Stimulated activated naive CD8-positive, alpha-beta T cell treated with anti-CD3 and anti-CD28 coated beads, Interleukin-15, amount 100 ng/mL, for 72 hours (primary cell): ENCODE measurements at places on chromosomes 4 and X.

DNA sequence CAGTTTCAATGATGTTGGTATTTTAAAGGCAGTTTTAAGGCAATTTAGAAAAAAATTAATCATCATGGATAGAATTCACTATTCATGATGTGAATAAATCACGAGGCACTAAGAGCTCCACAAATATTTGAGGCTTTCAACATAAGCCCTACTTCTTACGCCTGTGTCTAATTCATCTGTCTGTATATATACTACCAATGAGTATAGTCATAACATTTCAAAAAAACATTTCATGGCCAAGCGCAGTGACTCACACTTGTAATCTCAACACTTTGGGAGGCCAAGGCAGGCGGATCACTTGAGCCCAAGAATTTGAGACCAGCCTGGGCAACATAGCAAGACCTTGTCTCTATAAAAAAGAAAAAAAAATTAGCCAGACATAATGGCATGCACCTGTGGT is 56.5 kb downstream of the FBXL5 start:
- no peak for DNase-seq

DNA sequence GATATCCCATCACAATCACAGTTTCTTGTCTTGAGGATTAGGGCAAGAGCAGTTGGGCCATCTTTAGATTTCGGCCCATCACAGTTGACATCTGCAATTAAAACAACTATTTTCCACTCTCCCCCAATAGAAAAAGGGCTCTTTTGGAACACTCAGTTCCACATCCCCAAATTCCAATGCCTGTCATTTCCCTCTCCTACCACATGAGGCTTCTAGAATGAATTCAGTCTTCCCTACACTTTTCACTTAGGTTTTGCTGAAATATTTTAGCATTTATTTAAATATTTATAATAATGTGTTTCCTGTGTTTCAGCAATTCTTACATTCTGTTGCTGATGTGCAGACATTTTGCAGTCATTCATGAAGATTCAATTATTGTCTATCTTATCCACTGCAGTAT is 118.4 kb downstream of the COX18 start:
- no peak for DNase-seq

DNA sequence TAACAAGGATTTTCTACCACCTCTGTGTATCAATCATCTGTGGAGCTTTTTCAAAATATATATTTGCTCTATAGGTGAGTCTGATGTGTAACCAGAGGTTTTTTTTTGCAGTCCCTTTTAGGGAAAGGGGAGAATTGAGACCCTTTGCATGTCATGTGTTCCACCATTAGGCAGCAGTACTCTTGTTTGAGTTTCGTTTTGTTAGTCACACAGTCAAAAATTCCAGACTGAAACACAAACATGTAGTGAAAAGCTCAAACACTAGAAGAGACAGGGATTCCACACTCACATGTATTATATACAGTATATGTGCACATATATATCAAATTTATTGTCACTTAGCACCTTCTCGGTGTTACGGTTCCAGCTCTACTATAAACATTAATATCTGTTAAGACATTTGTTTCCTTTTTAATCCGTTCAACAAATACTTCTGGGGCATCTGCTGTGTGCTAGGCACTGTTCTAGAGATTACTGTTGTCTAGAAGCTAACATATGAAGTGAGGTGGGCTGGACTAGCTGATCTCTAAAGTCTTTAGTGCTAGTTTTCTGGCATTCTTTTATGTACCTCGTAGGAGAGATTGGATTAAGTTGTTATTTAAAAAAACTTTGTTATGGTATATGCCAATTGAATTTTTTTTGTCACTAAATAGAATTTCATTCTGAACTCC is 5.5 kb downstream of the USP9X start:
- no peak for DNase-seq

DNA sequence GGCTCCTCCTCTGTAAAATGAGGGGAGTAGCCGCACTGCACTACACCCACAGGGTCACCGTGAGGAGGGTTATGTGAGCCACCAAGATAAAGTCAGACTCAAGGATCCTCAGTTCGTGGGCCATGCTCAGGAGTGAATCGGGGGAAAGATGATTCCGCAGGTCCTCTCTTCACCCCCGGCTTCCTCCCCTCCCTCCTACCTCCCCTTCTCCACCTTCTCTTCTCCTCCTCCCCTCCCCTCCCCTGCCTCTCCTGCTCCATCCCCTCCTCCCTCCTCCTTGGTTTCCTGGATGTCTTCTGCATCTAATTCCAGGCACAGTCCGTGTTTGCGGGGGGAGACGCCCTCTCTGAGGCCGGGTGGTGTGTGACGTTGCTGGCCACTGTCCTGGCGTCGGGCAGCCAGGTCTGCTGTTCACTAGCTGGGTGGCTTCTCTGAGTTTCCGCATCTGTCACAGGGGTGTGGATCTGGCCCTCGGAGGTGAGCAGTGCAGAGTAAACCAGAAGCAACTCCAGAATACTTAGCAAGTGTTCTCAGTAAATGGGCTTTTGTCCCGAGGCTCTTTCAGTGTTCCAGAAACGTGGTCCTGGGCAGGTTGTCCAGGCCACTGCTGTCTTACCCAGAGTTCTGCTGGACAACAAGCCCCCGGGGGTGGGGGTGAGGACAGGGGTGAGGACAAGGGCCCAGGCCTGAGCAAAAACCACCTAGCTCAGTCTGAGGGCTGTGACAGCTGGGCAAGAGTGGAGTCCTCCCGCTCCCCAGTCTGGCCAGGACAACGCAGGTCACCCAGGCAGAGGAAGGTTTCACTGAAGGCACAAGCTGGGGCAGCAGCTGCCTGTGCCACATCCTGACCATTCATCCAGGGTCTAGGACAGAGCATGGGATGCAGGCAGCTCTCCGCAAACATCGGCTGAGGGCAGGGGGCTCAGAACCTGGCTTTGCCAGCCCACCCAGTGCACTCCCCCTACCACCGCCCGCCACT is 92.4 kb downstream of the PPP2R2C start:
- no peak for DNase-seq

DNA sequence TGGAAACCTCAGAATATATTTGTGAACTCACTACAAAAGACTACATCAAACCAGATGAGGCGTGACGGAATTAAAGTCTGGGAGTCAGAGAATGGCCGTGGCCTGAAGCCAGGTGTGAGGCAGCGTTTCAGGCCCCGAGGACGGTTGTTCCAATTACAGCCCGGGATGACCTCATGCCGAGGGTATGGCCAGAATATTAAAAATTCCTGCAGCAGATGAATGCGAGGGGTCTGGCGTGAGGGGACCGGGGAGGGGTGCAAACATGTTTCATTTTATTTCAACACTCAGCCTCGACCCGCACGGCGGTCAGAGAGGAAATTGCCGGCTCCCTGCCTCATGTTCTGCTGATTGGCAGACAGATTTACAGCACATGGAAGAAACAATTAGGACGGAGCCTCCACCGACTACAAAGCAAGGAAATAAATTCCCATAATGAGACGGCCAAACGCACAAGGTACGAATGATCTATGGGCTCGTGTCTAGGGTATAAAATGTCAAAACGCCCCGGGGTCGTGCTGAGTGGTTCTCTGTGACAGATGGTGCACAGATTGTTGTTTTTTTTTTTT is 289.7 kb downstream of the SHOX start:
- no peak for DNase-seq
